ENCODE measurements at places on chromosomes 2 and 18.

- no peak for DNase-seq
These were observed 25.6 kb upstream of the MYCN start for GRCh38 chr2:15914596-15915385.

DNA sequence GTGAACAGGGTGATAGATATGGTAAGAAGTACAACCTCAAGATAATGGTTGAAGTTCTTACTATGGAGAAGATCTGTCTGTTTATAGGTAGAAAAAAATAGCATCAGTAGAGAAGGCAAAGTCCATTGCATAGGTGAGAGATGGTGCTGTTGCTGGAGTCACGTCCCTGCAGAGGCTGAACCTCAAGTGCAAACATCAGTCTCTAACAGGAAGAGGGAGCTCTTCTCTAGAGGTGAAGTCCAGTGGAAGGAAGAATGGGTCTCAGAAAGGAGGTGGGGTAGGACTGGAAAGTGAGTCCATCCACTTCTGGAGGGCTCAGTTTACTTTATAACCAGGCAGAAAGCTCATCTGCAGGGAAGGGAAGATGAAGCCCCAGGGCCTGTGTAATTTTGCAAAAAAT is 337.7 kb downstream of the MEIS1 start:
- no peak for DNase-seq

DNA sequence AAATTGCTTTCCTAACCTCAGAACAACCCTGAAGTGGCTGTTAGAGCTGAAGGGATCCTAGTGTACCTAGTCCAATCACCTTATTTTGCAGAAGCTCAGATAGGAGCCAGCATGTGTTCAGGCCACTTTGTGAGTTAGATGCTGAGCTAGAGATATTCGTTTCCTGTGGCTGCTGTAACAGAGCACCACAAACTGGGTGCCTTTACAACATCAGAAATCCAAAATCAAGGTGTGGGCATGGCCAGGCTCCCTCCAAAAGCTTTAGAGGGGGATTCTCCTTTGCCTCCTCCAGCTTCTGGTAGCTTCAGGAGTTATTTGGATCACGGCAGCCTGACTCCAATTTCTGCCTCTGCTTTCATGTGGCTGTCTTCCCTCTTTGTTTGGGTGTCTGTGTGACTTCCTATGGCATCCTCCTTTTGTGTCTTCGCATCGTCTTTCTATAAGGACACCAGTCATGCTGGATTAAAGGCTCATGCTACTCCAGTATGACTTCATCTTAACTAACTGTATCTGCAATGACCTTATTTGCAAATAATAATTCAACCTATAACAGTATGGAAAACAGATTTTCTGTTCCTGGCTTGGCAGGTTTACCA is 86.3 kb upstream of the TGFA start:
- DNase-seq: no peak

- peak; percentile 87 for DNase-seq
These were observed 55.0 kb downstream of the ANKRD44 start for GRCh38 chr2:197255543-197255942.

GRCh38 chr2:144596073-144596871 is 76.4 kb upstream of the ZEB2 start:
- DNase-seq: no peak

GRCh38 chr2:46848447-46848846 is 67.2 kb downstream of the MCFD2 start:
- no peak for DNase-seq

DNA sequence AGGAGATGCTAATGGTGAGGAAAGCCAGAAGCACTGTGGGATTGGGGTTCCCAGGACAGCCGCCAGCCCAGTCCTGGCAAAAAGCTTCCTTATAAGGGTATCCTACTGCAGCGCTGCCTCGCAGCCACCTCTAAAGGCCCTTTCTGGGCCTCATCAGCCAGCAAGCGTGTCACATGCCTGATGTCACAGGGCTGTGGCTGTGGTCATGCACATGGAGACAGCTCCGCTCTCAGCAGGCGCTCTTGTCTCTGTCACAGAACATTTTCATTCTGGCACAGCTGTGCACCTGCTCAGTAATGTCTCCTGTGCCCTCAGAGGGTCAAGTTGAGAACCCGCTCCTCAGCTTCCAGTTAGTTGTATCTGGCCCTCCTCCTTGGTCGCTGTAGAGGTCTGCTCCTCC is 17.7 kb upstream of the MAL start:
- DNase-seq: no peak

DNA sequence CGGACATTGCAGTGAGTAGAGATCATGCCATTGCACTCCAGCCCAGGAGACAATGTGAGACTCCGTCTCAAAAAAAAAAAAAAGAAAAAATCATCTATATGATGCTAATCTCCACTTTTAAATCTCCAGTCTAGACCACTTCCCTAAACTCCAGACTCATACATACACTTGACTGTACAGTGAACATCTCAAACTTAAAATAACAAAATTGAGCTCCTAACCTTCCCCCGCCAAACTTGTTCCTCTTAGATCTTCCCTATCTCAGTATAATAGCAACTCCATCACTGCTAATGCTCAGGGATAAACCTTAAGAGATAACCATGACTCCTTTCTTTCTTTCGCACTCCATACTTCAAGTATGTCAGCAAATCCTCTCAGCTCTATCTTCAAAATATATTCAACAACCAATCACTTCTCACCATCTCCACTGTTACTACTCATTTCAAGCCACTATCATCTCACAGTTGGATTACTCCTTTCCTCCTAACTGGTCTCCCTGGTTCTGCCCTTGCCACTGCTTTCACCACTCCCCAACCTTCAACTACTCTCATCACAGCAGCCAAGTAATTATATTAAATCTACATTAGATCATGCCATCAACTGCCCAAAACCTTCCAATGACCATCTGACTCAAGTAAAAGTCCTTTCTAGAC is 12.0 kb downstream of the MEMO1 start:
- no peak for DNase-seq

DNA sequence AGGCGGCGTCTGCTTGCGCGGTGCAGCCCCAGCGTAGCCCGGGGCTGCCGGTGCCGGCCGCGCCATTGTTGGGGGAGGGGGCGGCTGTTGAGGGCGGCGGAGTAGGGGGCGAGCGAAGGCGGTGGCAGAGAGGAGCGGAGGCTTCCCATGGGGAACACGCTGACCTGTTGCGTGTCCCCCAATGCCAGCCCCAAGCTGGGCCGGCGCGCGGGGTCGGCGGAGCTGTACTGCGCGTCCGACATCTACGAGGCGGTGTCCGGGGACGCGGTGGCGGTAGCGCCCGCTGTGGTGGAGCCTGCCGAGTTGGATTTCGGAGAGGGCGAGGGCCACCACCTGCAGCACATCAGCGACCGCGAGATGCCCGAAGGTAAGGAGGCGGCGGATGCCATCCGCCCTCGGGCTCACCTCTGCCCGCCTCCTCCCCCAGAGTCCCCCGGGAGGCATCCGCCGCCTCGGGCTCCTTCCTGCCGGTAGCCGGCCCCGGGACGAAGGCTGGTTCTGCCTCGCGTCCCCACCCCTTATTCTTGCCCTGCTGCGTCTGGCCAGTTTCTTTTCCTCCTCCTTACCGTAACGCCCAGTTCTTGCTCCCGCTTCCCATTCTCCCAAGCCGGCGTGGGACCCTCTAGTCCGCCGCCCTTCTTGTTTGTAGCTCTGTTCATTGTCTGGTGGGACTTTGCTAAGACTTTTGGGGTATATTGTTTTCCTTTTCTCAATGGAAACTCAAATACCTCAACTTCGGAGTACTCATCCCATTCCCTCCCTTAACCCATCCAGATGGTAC is 500 bp downstream of the CCNYL1 start:
- DNase-seq: peak; percentile 68

- peak; percentile 60 for DNase-seq
These were observed 25.3 kb downstream of the GPR55 start for GRCh38 chr2:230899786-230900185.
